ENCODE measurements at places on chromosomes 12 and 14.

GRCh38 chr14:28782301-28782700 is 15.7 kb downstream of the FOXG1 start:
- no peak for DNase-seq

DNA sequence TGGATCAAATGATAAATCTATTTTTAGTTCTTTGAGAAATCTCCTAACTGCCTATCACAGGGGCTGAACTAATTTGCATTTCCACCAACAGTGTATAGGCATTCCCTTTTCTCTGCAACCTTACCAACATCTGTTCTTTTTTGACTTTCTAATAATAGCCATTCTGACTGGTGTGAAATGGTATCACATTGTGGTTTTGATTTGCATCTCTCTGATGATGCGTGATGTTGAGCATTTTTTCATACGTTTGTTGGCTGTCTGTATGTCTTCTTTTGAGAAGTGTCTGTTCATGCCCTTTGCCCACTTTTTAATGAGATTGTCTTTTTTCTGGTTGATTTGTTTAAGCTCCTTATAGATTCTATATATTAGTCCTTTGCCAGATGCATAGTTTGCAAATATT is 67.1 kb downstream of the IFNG-AS1 start:
- no peak for DNase-seq

GRCh38 chr12:24197532-24197931 is 248.1 kb upstream of the SOX5 start:
- DNase-seq = no peak

- no peak for DNase-seq
These were observed 186.4 kb downstream of the SYT10 start for GRCh38 chr12:33253178-33253577.

DNA sequence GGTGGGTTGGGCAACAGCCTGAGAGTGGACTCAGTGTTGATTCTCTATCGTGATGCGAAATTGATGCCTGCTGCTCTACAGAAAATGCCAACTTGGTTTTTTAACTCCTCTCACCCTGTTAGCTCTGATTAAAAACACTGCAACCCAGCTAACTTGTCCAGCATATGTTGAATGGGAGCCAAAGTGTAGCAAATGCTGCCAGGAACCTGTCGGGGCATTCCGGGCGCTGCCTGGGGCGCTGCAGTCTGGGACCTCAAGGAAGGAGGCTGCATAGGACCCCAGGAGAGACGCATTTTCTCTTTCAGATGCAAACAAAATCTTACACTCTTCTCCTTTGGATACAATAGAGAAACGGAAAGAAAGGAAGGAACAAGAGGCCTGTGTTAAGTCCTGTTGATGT is 3.9 kb downstream of the B3GNT4 start:
- DNase-seq = no peak

DNA sequence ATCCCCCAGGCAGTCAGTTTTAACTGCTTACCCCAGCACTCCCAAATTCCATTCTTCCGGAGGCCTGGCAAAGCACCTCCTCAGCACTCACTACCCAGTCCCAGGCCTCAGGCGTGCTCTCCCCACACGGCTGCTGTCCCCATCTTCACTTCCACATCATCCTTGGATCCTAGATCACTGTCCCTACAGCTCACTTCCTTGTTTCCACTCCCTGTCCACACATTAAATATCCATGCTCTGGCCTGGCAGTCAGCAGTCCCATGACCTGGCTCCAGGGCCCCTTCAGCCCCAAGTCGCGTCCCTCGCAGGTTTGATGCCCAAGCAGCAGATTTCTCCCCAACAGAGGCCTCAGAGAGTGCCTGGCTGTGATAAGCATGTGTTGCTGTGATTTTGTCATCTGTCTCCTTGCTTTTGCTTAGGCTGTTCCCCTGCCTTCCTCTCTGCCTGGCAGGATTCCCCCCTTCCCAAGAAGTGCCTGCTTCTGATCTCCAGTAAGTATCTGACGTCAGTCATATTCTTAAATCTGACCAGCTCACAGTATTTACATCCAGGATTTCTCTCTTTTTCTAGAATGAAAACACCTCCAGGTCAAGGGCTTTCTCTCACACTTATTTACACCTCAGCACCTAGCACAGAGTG is 241.7 kb downstream of the ZFP36L1 start:
- no peak for DNase-seq

DNA sequence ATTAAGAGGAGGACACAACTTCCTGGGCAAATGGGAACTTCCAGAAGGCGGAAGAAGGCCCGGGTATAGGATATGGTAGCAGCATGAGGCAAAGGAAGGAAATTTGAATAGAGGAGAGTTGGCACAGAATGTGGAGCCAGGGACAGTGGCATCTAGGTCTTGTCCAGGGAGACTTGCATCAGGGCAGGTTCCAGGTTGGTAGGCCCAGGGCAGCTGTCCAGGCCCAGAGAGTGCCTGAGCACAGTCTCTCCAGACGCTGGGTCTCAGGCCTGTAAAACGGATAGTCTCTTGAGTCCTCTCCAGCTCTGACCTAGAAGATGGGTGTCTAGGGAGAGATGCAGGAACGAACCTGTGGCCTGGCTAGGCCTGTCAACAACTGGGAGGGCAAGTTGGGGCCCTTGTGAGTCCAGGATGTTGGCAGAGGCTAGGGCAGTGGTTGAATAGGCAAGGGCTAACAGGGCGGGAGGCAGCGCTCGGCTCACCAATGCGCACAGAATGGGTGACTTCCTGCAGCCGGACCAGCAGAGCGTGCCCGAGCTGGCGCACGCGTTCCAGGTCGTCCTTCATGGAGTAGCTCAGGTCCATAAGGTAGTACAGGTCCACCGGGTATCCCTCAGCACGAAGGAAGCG is 9.9 kb downstream of the ITGB7 start:
- no peak for DNase-seq

GRCh38 chr14:53249059-53249458 is 95.9 kb upstream of the DDHD1 start:
- peak; percentile 6 for DNase-seq

DNA sequence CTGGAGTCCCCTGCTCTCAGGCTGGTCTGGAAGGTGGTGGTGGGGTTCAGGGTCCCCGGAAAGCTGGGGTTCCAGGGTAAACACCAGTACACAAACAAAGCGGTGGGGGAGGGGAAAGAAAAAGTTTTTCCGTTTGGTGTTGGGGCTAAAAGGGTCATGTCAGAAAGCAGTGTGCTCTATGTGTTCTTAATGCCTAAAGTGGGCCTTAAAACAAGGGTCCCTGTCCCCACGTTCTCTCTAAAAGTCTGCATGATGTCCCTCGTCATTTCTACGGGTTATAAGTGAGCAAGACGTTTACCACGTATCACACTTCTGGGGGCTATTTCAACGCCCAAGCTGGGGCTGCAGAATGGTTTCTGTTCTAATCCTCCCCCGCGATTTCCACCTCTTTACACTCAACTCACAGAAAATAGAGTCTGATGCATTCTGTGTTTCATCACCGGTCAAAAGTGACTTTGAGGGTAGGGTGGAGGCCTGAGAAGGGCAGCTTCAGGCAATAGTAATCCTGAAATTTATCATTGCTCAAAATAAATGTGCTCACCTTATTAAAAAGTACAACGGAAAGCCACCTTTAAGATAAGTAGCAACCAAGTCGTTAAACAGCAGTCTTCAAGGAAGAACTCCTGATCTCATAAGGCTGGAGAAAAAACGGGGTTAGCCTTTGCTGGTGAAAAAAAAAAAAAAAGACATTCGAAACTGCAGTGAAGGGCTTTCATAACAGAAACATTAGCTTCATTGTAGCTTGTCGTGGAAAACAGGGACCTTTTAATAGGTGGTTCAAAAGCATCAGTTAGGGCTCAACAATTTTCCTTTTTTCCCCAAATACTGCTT is 63.9 kb upstream of the PTGR2 start:
- DNase-seq = peak; percentile 42

DNA sequence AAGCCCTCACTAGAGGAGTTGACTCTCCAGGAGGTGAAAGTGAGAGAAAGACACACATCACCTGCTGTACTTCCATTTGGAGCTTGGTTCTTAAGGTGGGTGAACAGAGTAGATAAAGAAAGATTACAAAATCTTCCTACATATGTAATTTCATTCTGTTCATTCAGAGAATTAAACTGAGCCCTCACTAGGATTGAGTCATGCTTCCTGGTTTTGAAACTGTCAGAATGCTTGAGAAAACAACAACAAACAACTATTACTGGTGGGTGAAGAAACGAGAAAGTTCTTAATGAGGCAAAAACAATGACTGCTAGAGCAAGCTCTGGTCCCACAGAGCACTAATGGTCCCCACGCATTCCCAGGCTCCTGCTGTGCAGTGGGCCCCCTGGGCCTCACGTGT is 841.7 kb downstream of the VRK1 start:
- DNase-seq = no peak

GRCh38 chr14:51094282-51094821 is 553 bp downstream of the TRIM9 start:
- peak; percentile 16 for DNase-seq

DNA sequence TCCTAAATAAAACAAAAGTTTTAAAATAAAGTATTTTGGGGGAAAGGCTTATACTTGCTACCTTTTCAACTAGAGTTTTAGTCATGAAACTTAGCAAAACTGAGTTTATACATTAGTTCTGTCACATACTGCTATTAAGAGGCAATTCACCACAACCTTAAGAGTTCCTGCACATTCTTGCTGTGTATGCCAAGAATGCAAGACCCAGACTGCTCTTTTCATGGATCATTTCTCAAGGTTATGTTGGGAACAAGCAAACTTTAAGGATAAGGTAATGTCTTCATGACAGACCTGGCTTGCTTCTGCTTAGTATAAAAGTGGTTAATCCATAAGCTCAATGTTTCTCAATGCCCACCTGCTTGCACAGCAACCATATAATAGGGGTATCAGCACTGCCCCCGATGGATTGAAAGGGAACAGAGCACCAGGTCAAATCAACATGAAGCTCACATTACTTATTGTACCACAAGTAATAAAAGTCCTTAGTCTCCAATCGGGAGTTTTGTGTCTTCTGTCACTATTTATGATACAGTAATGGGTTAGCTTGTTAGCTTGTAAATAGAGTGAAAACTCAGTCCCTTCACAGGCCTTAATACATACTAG is 67.6 kb downstream of the KIF21A start:
- DNase-seq = no peak

GRCh38 chr14:100536721-100537445 is 50.3 kb downstream of the BEGAIN start:
- no peak for DNase-seq

GRCh38 chr14:33642691-33643244 is 308.1 kb downstream of the EGLN3 start:
- DNase-seq = no peak

DNA sequence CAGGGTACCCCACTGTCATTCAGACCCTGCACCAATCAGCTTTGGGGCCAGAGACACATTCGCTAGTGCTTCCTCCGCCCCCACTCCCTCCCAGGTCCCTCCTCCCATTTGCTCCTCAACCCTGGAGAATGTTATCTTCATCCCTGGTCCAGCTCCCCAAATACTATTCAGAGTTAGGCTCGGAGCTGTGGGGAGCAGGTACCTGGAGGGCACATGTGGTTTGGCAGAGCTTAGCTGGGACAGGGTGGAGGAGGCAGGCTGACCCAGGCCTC is 19.5 kb downstream of the VSX2 start:
- no peak for DNase-seq

DNA sequence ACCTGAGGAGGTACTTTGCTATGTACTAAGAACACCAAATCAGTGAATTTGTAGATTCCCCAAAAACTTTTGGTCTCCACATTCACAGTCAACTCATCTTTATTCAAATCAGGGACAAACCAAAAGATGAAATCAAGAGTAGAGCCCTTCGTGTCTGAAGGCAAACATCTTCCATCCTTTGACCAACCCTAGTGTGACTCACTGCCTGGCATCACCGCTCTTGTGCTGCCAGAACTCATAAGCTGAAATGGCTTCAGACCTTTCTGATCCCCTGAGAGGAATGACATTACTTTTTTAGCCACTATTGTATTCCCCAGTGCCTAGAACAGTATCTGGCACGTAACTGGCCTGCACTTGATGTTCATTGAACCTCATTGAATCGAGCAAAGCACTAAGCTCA is 50.1 kb downstream of the GOLGA5 start:
- peak; percentile 6 for DNase-seq

DNA sequence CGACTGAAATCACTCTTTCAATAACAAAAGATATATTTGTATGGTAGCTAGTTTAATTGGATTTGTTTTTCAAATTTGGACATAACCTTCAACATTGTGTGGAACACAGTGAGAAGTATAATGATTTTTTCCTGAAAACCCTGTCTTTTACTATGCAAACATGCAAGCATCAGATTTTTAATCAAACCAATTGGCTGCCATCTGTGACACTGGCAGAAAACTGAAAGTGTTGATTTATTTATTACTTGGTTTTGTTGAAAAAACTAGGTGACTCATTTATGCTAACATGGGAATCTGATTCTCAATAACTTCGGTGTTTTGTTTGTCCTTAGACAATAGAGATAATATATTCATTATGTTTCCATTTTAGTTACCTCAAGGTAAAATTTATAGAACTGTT is 82.0 kb downstream of the NTS start:
- DNase-seq = no peak

GRCh38 chr14:21087294-21088091 is 11.0 kb downstream of the ZNF219 start:
- peak; percentile 91 for DNase-seq

DNA sequence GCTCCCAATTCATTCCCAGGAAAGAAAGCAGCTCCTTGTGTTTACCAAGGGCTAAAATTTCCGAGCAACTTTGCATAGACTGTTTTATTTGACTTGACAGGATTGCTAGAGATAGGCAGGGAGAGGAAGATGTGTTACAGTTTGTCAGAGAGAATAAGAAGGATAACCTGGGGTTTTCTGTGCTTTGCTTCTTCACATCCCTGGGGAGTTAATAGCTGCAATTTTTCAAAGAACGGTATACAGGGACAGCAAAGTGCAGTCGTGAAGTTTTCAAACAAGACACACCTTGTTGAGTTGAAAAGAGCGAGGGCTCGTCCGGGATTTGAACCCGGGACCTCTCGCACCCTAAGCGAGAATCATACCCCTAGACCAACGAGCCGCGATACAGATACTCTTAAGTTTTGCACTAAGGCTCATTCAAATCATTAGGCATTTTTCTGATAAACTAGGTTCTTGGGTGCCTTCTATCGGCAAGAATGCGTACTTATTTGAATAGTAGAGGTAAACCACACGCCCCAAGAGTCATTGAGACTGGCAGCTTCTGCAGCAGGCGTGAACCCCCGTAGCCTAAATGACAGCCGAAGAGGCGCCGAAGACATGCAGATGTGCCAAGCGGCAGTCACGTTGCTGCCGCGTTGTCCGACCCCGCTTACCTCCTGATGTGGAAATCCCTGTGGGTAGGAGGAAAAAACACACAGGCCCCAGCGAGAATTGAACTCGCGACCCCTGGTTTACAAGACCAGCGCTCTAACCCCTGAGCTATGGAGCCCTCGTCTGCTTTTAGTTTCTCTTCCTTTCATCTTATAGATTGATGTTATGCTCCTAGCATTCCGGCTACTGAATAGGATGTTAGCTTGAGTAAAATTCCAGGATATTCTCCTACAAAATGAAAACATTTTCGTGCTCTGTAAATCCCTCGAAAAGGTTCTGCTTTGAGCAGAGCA is 22.2 kb upstream of the RNASE12 start:
- peak; percentile 98 for DNase-seq
